ENCODE measurements at places on chromosomes 4 and X.

DNA sequence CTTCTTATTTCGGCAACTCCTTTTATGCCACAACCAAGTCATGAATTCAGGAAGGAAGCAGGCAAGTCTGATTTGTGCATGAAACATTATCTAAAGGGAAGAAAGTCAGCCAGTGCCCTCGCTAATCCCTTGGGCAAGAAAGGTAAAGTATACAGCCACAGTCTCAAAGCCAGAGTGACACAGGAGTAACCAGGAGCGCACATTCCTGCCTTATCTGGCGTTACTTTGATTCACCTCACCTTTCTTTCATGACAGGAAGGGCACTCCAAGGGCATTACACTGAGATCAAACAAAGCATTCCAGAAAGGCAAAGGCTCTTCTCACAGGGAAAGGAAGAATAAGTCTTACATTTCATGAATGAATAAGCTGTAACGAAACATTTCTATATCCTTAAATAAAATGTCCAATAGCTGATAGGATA lies 38.8 kb downstream of the FAT1 start:
- no peak overlapping the region for H3K27ac ChIP-seq
- no peak for DNase-seq
- H3K27me3 ChIP-seq = no peaks in the 10 kb centered on the region
- H3K36me3 ChIP-seq = no peaks in the 10 kb centered on the region

DNA sequence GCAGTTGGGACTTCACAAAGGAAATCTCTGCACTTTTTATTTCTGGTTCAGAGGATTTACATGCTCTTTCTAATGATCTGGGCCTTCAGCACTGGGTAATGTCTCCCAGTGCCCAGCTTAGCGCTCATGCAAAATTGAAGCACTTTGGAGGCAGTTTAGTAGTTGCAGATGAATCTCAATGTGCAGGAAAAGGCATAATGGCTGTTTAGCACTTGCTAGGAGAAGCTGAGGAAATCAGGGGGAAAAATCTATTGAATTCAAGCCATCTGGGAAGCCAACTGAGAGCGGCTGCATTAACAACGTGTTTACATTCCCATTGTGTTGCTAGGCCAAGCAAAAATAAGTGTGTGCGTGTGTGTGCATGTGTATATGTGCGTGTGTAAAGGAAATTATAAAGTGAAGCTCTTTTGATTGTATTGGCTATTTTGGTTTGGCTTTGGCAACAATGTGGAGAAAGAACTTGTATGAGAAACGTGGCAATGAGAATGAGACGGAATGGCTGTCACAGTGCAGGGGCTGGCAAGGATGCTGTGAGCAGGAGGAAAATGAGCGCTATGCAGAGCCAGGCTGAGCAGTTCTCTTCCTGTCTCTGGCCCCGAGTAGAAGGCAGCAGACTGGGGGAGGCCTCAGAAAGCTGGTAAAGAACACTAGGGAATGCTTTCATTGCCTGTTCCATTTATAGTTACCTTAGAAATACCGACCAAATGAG lies 231.5 kb downstream of the UNC5C start:
- no peak overlapping the region for H3K27ac ChIP-seq
- H3K4me1 ChIP-seq = no peaks in the 10 kb centered on the region
- no peaks in the 10 kb centered on the region for H3K36me3 ChIP-seq
- no peak overlapping the region for H3K4me3 ChIP-seq

DNA sequence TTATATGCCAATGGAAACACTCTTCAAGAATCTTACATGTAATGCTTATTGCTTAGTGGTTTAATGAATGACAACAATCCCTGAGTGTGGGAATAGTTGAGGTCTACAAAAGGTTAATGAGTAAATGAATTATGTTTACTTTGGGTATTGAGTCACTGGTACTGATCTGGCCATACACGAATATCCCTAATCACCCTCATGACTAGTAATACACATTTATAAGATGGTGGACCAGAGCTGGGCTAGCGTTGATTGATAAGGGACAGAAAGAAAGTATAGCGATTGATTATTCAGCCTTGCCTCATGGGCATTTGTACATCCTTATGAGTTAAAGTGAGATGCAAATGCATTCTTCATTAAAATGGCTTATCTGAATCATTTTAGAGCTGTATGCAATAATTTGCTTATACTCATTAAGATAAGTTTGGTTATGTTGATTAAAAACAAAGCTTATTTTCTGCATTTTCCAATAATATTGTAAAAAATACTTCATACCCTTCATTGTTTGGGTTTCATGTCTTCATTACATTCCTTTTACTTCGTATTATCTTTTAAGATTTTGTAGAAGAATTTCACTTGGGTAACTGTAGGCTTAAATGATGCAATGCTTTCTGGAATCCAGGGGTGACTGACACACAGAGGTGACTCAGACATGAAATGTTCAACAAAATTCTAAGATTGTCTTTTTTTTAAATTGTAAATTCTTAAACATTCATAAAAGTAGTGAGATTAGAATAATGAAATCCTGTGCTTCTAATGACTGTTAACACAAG lies 47.4 kb downstream of the FGF2 start:
- H3K4me1 ChIP-seq = no peaks in the 10 kb centered on the region
- no peak overlapping the region for H3K27ac ChIP-seq
- no peak for DNase-seq
- peaks cover 38% of the 10 kb centered on the region for H3K27me3 ChIP-seq
- no peaks in the 10 kb centered on the region for H3K36me3 ChIP-seq

DNA sequence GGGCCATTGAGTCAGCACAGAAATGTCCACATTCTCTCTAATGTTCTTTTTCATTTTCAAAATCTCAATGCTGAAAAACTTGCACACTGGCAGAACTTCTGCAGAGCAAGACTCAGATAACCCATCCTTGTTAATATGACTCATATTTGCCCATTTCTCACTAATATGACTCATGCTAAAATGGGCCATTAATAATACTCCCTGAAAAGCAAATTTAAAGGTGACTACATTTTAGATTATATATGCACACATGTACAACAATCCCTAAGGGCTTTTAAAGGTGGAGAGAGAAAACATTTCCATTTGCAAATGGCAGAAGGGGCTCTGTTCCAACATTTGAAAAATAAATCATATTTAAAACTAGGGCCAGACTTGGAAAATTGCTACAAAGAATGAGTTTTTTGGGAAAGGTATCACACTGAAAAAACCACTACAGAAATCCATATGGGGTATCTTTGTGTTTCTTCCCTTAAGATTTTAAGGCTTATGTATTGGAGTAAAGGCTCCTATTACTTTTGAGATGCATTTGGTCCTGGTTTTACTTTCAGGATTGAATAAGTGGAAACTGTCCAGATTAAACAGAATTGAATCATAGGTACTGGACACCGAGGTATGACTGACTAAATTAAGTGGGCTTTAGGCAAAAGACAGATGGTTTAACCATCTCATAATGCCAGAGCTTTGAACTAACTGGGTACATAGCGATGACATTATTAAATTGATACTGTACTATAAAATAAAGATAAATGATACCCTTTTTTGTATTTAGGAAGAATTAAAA lies 30.0 kb downstream of the TLR2 start:
- no peak for DNase-seq
- no peak overlapping the region for H3K27ac ChIP-seq

GRCh38 chr4:8205241-8205707 lies 6.2 kb downstream of the SH3TC1 start:
- H3K27me3 ChIP-seq = no peaks in the 10 kb centered on the region
- no peak overlapping the region for H3K4me3 ChIP-seq
- DNase-seq = no peak
- peaks cover 3% of the 10 kb centered on the region for H3K36me3 ChIP-seq
- H3K4me1 ChIP-seq = peaks cover 25% of the 10 kb centered on the region

DNA sequence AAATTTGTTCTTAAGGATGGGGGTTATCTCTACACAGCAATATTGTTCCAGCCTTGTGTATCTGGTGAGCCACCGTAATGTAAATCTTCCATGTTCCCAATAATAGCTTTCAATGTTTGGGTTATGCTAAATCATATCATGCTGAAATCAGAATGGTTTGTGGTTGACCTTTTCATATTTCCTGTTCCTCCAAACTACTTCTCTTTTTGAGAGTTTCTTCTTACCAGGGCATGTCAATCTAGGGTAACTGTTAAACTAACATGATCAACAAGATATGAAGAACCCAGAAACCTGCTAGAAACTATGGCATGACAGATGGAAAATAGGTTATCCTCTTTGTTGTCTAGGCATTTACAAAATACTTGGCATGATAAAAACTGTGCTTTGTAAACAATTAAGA lies 22.0 kb downstream of the TNMD start:
- H3K27ac ChIP-seq = no peak overlapping the region
- peaks cover 3% of the 10 kb centered on the region for H3K27me3 ChIP-seq
- DNase-seq = no peak
- no peak overlapping the region for H3K4me3 ChIP-seq
- peaks cover 4% of the 10 kb centered on the region for H3K4me1 ChIP-seq

DNA sequence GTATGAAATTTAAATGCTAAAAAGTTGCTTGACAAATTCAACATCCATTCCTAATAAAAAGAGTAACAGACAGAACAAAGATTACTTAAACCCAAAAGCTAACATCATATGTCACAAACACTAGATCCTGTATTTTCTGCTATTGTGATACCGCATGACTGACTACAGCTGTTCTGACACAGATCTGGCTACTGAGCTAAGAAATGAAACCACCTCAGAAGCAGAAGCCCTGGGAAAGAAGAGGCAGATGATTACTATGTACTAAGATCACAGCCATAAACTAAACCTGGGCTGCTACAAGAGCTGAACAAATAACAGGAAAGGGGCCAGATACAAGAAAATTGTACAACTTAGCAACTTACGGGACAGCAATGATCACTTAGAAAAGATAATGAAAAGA lies 9.4 kb downstream of the LETM1 start:
- H3K4me3 ChIP-seq = no peak overlapping the region
- H3K27ac ChIP-seq = no peak overlapping the region
- no peaks in the 10 kb centered on the region for H3K27me3 ChIP-seq
- peaks cover 17% of the 10 kb centered on the region for H3K36me3 ChIP-seq
- H3K4me1 ChIP-seq = peaks cover 15% of the 10 kb centered on the region

GRCh38 chr4:26941951-26942350 lies 81.3 kb downstream of the STIM2 start:
- H3K4me1 ChIP-seq = peaks cover 52% of the 10 kb centered on the region
- H3K27ac ChIP-seq = no peak overlapping the region
- no peak for DNase-seq
- no peak overlapping the region for H3K4me3 ChIP-seq
- H3K36me3 ChIP-seq = peaks cover 28% of the 10 kb centered on the region

GRCh38 chr4:178812866-178813265 lies 1370.6 kb upstream of the AGA start:
- H3K4me3 ChIP-seq = no peak overlapping the region
- H3K4me1 ChIP-seq = no peaks in the 10 kb centered on the region
- DNase-seq = no peak
- no peaks in the 10 kb centered on the region for H3K27me3 ChIP-seq

DNA sequence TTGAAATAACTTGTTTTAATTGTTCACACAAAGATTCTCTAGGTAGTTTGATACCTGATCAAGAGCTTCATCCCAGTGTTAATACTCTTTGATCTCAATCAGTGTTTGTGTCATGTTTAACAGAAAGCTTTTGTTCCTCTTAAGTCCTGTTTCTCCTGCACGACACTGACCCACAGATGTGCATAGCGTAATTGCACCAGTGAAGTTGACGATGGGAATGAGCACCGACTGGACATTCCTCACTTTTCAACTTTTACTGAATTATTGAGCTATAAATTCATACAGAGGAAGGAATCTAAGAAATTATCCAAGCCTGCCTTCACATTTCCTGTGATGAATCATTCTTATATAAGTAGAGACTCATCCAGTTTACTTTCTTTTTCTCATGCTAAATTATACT lies 878.7 kb upstream of the TENM3 start:
- H3K4me1 ChIP-seq = no peaks in the 10 kb centered on the region
- H3K27me3 ChIP-seq = no peaks in the 10 kb centered on the region
- H3K27ac ChIP-seq = no peak overlapping the region
- no peak overlapping the region for H3K4me3 ChIP-seq
- no peak for DNase-seq

- peak; percentile 43 for DNase-seq
- peak overlapping the region; percentile 61 for H3K4me3 ChIP-seq
- peaks cover 17% of the 10 kb centered on the region for H3K36me3 ChIP-seq
- H3K27ac ChIP-seq = peak overlapping the region; percentile 85
- peaks cover 23% of the 10 kb centered on the region for H3K27me3 ChIP-seq
Observed at GRCh38 chr4:80182237-80182866, 15.0 kb upstream of the PRDM8 start.

- peaks cover 7% of the 10 kb centered on the region for H3K4me1 ChIP-seq
- H3K27me3 ChIP-seq = no peaks in the 10 kb centered on the region
- DNase-seq = no peak
- H3K36me3 ChIP-seq = peaks cover 45% of the 10 kb centered on the region
- H3K27ac ChIP-seq = no peak overlapping the region
Observed at GRCh38 chr4:39326468-39326977, 39.6 kb downstream of the RFC1 start.

- H3K27me3 ChIP-seq = peaks cover 20% of the 10 kb centered on the region
- no peak overlapping the region for H3K27ac ChIP-seq
- DNase-seq = no peak
Observed at GRCh38 chrX:37910186-37910585, 62.8 kb upstream of the DYNLT3 start.

GRCh38 chr4:150127757-150128156 lies 49.5 kb downstream of the DCLK2 start:
- H3K27ac ChIP-seq = no peak overlapping the region
- no peaks in the 10 kb centered on the region for H3K4me1 ChIP-seq
- H3K27me3 ChIP-seq = peaks cover 20% of the 10 kb centered on the region
- H3K36me3 ChIP-seq = no peaks in the 10 kb centered on the region

DNA sequence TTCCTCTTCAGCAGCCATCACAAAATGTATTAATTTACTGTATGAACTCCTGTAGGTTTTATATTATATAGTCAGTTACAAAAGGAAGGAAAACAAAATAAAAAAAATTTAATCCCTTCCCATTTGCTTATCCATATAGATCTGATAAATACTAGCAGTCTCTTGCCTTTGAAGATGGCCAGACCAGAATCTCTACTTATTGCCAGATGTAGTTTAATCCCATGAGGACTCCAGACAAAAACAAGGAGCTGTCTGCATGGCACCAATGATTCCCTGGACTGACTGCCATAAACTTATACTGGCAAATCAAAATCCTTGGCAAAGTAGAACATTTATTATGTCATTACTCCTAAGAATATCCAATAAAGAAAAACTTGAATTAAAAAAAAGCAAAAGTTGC lies 223.3 kb upstream of the MAB21L2 start:
- DNase-seq = no peak
- H3K27ac ChIP-seq = no peak overlapping the region
- H3K27me3 ChIP-seq = no peaks in the 10 kb centered on the region
- H3K4me1 ChIP-seq = peaks cover 4% of the 10 kb centered on the region
